ENCODE measurements at places on chromosomes 4 and X.

DNA sequence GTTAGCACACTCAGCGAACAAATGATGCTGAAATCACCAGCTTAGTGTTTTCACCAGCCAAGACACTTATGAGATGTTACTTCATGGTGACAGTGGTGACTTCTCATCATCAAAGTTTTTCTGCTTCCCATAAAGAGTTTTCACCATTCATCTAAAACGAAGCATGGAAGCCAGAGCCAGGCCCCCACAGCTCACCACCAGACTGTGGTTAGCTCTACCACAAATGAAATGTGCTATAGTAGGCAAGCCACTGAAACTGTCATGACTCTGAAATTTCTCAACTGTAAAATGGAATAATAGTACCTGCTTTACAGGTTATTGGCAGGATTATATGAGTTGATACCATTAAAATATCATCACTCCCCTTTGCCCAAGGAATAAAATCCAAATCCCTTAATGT is 56.4 kb upstream of the HHIP start:
- DNase-seq, result no peak

GRCh38 chr4:183966371-183966770 is 61.3 kb downstream of the STOX2 start:
- DNase-seq, result no peak

DNA sequence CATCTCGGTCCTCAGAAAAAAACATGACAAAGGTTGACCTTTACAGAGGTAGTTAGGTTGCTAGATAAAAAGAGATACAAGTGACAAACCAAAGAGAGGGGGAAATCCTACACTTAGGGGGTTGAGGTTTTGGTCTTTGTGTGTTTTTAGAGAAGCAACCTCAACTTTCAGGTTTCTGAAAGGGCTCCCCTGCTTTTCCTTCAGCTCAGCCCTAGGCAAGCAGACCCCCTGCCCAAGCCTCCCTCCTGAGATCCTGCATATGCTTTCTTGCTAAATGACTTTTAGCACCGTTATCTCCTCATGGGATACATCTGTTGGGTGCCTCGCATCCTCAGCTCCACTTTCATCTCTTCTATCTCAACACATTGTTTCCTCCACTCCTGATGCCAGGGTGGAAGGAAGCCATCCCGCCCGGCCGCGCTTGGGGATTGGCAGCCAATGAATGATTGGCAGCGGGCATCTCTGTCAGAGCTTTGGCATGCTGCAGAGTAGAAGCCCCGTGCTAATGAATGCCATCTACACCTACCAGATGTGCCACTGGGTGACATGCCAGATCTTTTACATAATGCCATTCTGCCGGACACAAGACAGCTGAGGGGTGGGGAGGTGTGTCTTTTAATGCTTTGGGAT is 15.0 kb upstream of the PRDM8 start:
- no peak for DNase-seq

DNA sequence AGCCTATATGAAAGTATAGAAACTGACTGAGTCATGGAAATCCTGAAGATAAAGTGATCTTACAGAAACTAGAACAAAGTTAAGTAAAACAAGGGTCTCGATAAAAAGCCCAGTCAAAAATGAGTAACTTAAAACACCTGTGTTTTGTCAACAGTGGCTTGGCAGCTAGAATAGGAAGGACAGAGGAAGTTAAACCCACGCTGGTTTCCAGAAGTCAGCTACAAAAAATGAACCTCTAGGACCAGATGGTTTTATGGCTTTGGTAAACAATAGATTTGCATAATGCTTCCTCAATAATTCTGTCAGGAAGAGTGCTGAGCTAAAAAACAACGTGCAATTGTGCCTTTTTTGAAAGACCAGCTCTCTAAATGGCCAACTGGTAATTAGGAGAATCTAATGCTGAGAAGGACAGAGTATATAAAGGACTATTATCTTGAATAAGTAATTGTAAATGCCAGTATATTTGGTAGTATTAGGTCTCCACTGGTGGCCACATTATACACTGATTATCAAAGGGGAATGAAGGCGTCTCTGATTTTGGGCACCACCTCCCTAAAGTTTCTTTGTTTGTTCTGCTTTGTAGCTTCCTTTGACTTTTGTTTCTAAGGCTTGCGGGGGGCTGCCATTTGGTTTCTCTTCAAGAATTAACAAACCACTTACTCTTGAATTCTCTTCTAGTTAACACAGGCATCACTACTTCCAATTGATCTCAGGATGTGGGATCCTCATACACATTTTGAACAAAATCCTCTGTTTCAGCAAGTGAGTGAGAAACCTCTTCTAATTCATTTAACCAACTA is 72.2 kb upstream of the PPP3CA start:
- peak; percentile 21 for DNase-seq

DNA sequence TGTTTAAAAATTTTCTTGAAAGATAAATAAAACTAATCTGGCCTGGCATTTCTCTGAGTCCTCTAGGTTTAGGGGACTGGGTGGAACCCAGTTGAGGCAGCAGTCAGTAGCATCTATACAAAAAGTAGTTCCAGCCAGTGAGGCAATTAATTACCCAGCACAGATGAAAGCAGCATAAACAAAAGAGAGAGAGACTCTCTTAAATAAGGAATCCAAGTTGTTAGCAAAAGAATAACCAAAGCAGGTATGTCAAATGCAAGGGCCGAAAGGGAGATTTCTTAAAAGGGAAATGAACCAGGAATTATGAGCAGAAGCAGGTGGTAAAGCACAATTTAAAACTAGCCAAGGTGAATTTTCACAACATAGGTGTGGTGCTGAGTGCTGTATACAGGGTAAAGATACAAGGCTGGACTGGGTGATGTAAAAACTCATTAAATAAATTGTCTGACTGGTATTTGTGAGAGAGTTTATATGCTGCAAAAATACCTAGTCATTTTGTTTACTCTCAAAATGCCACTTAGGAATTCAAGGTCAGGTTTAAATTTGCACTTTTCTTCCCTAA is 94.6 kb upstream of the GALNT7 start:
- DNase-seq, result no peak

- DNase-seq, result peak; percentile 29
These were observed 7.5 kb downstream of the CCKAR start for GRCh38 chr4:26482508-26483462.

DNA sequence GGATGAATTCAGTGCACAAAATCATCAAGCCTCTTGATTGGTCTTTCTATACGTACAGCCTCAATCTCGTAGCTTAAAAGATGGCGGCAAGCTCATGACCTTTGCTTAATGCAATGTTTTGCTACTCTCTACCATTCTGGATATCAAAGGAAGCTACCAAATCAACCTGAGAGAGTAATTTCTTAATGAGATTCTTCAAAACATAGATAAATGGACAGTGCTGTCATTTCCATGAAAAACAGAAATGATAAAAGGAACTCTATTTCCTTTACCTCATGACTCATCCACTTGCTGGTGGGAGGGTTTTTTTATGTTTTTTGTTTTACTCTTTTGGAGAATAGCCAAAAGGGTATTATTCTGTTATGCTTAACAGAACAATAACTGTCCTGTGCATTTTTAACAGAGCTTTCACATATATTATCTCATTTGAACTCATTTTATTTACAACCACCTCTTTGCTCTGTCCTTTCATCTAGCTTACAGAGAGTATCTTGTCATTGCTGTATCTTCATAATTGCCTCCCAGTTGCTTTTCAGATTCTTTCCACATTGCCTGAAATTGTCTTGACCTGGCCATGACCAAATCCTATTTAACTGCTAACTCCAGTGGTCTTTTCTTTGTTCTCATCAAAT is 138.6 kb upstream of the GPR101 start:
- no peak for DNase-seq

DNA sequence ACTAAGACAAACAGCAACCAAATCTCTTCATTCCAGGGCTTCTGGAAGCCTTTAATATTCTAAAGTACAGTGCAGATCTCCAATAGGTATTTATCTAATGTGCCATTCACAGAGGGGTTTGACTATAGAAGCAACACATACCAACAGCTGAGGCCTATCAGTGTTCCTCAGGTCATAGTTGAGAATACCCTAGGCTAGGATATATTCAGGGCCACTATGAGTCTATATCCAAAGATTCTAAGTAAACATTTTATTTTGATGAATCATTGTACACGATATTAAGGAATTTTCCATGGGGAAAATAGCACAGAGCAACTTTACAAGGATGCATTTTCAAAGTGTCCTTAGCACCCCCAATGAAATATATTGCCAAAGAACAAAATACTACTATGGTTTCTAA is 9.7 kb downstream of the SMIM10 start:
- peak; percentile 18 for DNase-seq

- DNase-seq, result no peak
These were observed 709.0 kb downstream of the KLHL13 start for GRCh38 chrX:117407449-117408150.

GRCh38 chrX:55210931-55211677 is 9.0 kb upstream of the PAGE5 start:
- DNase-seq, result no peak

- DNase-seq, result no peak
These were observed 29.5 kb upstream of the C4orf54 start for GRCh38 chr4:99687120-99687519.

DNA sequence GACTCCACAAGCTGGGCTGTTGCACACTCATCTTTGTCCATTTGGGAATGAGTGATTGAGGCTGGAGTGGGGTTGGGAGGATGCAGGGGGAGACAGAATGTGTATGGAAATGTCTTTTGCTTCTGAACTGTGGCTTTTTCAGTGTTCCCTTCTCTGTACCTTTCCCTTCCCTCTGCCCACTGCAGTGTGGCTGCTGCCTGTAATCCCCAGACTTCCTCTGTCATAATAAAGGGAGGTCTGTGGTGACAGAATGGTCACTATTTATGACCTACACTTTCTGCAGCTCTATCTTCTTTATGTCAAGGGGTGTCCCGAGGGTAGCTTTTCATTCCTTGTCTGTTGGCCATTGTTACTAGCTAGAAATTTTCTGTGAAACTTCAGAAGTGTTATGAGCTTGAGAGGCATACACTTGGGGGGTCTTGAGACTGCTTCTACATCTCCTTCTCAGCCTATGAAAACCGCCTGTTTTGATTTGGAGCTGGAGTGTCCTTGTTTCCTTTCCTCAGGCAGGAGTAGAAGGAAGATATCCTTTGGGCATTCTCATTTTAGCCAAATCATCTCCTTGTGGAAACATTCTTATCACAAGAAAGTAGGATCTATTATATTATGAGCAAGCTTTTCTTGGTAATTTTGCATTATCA is 63.0 kb downstream of the ANK2 start:
- no peak for DNase-seq

DNA sequence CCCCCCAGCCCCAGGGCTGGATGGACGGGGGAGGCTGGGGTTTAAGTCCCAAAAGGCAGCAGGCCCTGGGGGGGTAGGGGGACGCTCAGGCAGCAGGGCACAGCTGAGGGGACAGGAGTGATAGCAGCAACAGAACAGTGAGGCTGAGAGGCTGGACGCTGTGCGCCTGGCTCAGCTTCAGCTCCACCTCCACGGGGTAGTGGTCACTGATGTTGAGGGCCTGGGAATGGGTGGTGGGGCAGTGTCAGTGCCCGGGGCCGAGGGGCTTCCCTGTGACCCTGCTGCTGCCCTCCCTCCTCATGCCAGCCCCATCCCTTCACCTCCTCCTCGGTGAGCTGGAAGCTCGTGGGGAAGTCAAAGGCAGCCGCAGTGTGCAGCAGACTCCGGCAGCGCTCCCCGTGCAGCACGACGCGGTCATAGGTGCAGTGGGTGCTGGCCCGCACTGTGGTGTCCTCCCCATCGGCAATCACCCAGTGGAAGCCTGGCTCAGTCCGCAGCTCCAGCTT is 4.5 kb downstream of the RPL10 start:
- DNase-seq, result no peak

GRCh38 chr4:140056015-140056414 is 98.0 kb downstream of the MAML3 start:
- DNase-seq, result no peak

DNA sequence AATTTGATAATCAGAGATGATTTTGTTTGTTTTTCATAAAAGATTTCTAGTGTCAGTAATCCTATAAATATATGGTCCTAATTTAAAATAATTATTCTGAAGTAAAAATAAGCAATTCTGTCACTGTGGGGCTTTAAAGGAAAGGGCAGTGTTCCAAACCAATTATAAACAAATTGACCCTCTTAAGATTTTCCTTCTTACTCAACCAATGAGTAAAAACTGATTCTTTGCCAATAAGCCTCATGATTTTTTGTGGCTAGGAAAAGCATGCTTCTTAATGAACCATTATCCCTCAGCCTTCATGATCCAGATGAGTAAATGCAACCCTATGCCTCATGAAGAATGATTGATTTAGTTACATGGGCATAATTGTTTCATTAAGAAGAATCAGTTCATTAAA is 1010.4 kb downstream of the ADGRL3 start:
- peak; percentile 30 for DNase-seq

DNA sequence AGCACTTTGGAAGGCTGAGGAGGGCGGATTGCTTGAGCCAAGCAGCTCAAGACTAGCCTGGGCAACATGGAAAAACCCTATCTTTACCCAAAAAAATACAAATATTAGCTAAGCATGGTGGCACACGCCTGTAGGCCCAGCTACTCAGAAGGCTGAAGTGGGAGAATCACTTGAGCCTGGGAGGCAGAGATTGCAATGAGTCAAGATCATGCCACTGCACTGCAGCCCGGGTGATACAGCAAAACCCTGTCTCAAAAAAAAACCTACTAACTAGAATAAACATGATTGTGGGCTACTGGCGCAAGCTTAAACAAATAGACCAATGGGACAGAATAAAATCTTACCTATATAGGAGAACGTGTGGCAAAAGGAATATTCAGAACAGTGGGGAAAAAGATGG is 7.3 kb downstream of the CDKL2 start:
- no peak for DNase-seq

- no peak for DNase-seq
These were observed 701.2 kb upstream of the LCORL start for GRCh38 chr4:18722748-18723191.

GRCh38 chr4:14180983-14181601 is 553.6 kb upstream of the BOD1L1 start:
- peak; percentile 20 for DNase-seq

GRCh38 chrX:24305905-24306304 is 8.0 kb downstream of the SUPT20HL2 start:
- DNase-seq, result no peak

GRCh38 chr4:137310593-137311490 is 221.5 kb downstream of the PCDH18 start:
- peak; percentile 92 for DNase-seq

- DNase-seq, result no peak
These were observed 685 bp downstream of the RAB9B start for GRCh38 chrX:103831342-103831802.

- DNase-seq, result no peak
These were observed 20.6 kb upstream of the SUPT20HL2 start for GRCh38 chrX:24334461-24334860.

- peak; percentile 30 for DNase-seq
These were observed 53.5 kb downstream of the DCLK2 start for GRCh38 chr4:150131581-150132228.

GRCh38 chr4:57158221-57158620 is 48.0 kb upstream of the IGFBP7 start:
- no peak for DNase-seq

Data from fibroblast of upper back skin (primary cell).